ENCODE measurements at places on chromosomes 1 and 21. TPM values are rescaled to one million over a fixed set of nuclear protein-coding genes. Genes with fewer than 3 reads are reported as not detected.

Gene COP1
- 46.9 TPM for total RNA-seq

Gene PDE4B
- not detected for total RNA-seq

Gene PTPN14
- total RNA-seq = 103 TPM

Gene TAGLN2
- total RNA-seq = 531 TPM

DNA sequence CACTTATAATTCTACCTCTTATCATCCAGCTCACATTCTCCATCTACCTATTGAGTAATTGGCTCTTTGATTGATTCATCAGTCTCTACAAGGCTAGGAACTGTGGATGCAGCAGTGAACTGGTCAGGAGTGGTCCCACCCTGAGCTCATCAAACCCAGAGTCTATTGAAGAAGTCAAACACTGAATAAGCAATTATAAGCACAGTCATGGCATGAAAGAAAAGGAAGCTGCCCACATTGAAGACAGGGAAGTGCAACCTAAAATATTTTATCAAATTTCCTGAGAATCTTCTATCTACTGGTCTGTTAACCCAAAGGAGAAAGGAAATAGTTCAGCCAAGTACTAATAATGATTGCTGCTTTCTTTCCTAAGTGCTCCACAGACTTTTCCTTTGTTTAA lies 35.7 kb downstream of the ACP6 start:
- no peak overlapping the region for H3K4me3 ChIP-seq
- no peak overlapping the region for H3K27ac ChIP-seq
- peaks cover 10% of the 10 kb centered on the region for H3K4me1 ChIP-seq
- H3K27me3 ChIP-seq = no peaks in the 10 kb centered on the region
- no peaks in the 10 kb centered on the region for H3K36me3 ChIP-seq
- DNase-seq = no peak

DNA sequence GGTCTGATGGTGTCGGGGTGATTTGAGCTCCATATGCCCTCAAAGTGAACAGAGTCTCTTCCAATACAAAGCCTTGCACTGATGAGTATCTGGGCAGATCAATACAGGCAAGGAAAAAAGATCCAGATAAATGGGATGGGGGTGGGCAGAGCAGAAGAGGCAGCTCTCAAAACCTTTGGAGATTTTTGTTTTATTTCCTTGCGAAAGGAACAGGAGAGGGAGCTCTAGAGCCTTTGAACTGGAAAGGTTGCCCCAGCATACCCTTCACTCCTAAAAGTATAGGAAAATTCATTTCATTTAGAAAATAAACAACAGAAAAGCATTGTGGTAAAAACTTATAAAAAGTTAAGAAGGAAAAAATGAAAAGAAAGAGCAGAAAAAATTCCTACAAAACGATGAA lies 31.4 kb upstream of the OLIG2 start:
- H3K27me3 ChIP-seq = peaks cover 2% of the 10 kb centered on the region
- DNase-seq = peak; percentile 23
- H3K4me3 ChIP-seq = no peak overlapping the region
- H3K4me1 ChIP-seq = no peaks in the 10 kb centered on the region

Gene ST6GALNAC5
- 0.14 TPM for total RNA-seq

Gene NUAK2
- 27.0 TPM for total RNA-seq

Gene TTC39A
- total RNA-seq = 21.0 TPM

GRCh38 chr1:224541901-224542630 lies 74.1 kb upstream of the CNIH3 start:
- DNase-seq = no peak
- H3K4me3 ChIP-seq = no peak overlapping the region
- H3K27me3 ChIP-seq = no peaks in the 10 kb centered on the region
- no peaks in the 10 kb centered on the region for H3K4me1 ChIP-seq
- H3K36me3 ChIP-seq = no peaks in the 10 kb centered on the region

- no peaks in the 10 kb centered on the region for H3K36me3 ChIP-seq
- no peak for DNase-seq
- no peaks in the 10 kb centered on the region for H3K4me1 ChIP-seq
These were observed 45.4 kb downstream of the ETS2 start for GRCh38 chr21:38851101-38851500.

Gene GRIK3
- total RNA-seq = not detected

- no peak for DNase-seq
- no peaks in the 10 kb centered on the region for H3K36me3 ChIP-seq
- H3K27me3 ChIP-seq = no peaks in the 10 kb centered on the region
These were observed 197.9 kb upstream of the SGIP1 start for GRCh38 chr1:66335859-66336640.

- H3K27ac ChIP-seq = no peak overlapping the region
- peak overlapping the region; percentile 36 for H3K4me3 ChIP-seq
- peak; percentile 27 for DNase-seq
- H3K4me1 ChIP-seq = peaks cover 4% of the 10 kb centered on the region
- peaks cover 2% of the 10 kb centered on the region for H3K27me3 ChIP-seq
These were observed 352 bp downstream of the KCNK1 start for GRCh38 chr1:233614173-233614742.

DNA sequence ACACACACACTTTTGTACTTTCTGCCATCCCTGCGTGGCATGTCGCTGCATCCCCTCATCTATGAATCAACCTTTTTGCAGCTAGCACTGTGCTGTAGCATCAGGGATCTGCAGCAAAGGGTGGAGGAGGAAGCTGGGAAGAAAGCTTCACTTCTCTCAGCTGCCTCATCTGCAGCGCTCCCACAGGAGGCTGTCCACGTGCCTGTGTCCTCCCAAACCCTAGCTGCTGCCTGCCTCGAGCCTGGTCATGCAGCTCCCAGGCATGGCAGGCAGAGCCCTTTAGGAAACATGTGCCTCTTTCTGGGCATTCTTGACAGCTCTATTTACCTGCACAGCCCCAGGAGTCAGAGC lies 262.1 kb upstream of the SGIP1 start:
- no peak overlapping the region for H3K4me3 ChIP-seq
- no peaks in the 10 kb centered on the region for H3K36me3 ChIP-seq
- H3K27me3 ChIP-seq = no peaks in the 10 kb centered on the region
- no peaks in the 10 kb centered on the region for H3K4me1 ChIP-seq

- peaks cover 15% of the 10 kb centered on the region for H3K4me1 ChIP-seq
- H3K27ac ChIP-seq = no peak overlapping the region
- no peak overlapping the region for H3K4me3 ChIP-seq
- no peaks in the 10 kb centered on the region for H3K27me3 ChIP-seq
These were observed 3.7 kb upstream of the SDE2 start for GRCh38 chr1:226002667-226003501.

DNA sequence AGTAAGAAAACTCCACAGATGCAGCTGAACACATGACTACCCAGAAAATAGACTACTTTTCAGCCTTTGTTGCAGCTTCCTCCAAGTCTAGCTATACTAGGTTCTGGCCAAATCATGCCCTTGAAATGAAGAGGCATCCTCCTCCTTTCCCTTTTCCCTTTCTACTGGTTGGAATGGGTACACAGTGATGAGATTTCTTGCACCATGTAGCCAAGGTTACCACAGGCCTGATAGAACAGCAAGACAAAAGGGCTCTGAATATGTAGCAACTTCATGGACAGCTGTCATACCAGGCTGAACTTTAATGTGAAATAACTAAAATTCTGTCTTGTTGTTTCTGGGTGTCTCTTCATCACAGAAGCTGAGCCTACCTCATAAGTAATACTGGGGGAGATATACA lies 146.5 kb downstream of the PDE4B start:
- H3K4me1 ChIP-seq = no peaks in the 10 kb centered on the region
- no peak overlapping the region for H3K27ac ChIP-seq
- no peak for DNase-seq
- no peaks in the 10 kb centered on the region for H3K36me3 ChIP-seq
